ENCODE measurements at places on chromosomes 3 and 15. TPM values are rescaled to one million over a fixed set of nuclear protein-coding genes. Genes with fewer than 3 reads are reported as not detected.

GRCh38 chr3:65829228-65829627 is 209.5 kb downstream of the MAGI1 start:
- H3K36me3 ChIP-seq = no peaks in the 10 kb centered on the region
- H3K4me1 ChIP-seq = peaks cover 54% of the 10 kb centered on the region
- DNase-seq = no peak

GRCh38 chr3:88280326-88280725 is 130.6 kb downstream of the C3orf38 start:
- H3K27ac ChIP-seq = no peak overlapping the region
- no peak overlapping the region for H3K4me3 ChIP-seq
- H3K27me3 ChIP-seq = no peaks in the 10 kb centered on the region
- no peaks in the 10 kb centered on the region for H3K36me3 ChIP-seq
- H3K4me1 ChIP-seq = no peaks in the 10 kb centered on the region

- no peak for DNase-seq
- peaks cover 75% of the 10 kb centered on the region for H3K36me3 ChIP-seq
- H3K4me3 ChIP-seq = no peak overlapping the region
- H3K27ac ChIP-seq = no peak overlapping the region
- no peaks in the 10 kb centered on the region for H3K27me3 ChIP-seq
Observed at GRCh38 chr3:52232279-52233107, 6.5 kb downstream of the TWF2 start.

The ZNF80 gene
- total RNA-seq = not detected

The FOXL2NB gene
- not detected for total RNA-seq
